NCI-H1930 (cell line): ENCODE measurements at places on chromosomes 7 and 10.

DNA sequence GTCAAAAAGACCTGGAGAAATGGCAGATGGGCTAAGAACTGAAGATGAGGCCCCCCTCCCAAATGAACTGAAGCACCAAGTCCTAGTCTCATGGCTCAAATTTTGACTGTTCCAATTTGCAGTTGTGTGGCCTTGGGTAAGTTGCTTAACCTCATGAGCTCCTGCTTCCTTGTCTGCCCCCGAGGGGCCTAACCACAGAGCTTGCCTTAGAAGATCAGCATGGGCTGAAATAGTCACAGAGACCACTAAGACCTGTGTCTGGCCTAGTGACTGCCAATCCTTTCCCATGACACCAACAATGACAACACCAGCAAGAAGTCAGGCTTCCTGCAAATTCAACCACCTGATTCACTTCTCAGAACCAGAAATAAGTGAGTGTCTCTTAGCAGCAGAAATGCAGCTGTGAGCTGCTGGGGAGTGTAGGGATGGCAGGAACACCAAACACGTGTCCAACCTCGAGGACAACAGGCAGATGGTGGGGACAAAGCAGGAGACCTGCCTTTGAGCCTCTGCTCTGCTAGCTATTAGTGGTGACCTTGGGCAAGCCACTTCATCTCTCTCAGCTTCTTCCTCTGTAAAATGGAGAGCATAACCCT lies 23.7 kb downstream of the CRHR2 start:
- DNase-seq = no peak

DNA sequence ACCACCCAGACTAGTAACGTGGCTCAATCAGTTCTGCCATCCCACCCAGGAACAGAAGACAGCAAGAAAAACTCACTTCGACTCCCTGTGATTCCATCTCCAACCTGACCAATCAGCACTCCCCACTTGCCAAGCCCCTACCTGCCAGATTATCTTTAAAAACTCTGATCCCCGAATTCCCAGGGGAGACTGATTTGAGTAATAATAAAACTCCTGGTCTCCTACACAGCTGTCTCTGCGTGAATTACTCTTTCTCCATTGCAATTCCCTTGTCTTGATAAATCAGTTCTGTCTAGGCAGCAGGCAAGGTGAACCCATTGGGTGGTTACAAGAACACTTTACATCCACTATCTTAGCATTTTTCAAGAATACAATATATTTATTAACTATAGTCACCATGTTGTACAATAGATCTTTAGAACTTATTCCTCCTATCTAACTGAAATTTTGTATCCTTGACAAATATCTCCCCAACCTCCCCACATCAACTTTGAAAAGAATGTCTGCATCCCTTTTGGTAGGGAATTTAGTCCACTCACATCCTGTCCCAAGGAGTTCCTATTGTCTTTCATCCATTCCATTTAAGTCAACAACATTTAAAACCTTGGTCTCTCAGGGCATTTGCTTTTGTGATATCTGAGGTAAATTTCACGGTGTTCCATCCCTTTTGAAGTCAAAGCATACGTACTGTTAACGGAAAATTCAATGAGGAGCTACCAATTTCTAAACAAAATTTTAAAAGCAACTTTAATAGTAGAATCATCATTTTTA lies 163.7 kb downstream of the MACC1 start:
- DNase-seq = no peak

DNA sequence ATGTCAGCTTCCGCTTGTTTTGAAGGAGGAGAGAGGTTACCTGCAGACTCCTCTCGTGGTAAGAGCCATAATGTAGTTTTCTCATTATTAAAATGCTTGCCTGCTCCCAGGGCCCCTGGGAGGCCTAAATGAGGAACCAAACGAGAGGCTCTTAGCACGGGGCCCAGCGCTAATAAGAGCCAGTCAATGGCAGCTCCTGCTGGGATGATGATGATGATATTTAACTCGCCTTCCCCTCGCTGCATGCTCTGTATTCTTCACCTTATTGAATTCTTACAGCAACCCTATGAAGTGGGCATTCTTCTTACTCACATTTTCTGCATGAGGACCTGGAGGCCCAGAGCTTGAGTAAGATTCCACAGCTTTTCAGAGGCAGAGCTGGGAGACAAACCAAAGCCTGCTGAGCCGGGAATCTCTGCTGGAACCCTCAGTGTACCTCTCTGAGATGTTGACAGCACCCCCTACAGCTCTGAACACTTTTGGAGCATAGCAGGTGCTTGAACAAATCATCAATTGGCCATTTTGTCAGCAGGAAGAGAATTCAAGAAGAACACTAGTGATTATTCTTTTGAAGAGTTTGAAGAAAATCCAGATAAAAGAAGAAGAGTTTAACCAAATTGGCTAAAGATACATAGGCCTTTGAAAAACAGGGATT lies 93.1 kb upstream of the HABP2 start:
- no peak for DNase-seq

GRCh38 chr10:71710519-71710918 lies 9.1 kb downstream of the C10orf105 start:
- no peak for DNase-seq

DNA sequence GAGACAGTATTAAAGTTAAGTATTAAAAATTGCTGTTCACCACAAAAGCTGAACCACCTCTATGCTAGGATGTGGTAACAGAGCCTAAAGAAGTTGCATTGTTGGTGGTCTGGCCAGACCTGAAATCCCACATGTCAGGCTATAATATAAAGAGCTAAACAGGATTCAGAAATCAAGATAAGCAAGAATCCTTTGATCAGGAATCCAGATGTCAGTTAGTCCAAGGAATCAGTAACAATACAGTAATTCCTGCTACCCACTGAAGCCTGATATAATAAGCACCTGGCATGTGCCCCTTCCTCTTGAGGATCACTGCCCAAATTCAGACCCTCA lies 48.9 kb downstream of the ZNF277 start:
- no peak for DNase-seq

- DNase-seq = no peak
Observed at GRCh38 chr10:14688606-14689005, 86.1 kb downstream of the FAM107B start.

- no peak for DNase-seq
Observed at GRCh38 chr7:82325416-82325815, 118.2 kb downstream of the CACNA2D1 start.

GRCh38 chr7:118734541-118734940 lies 510.0 kb downstream of the ANKRD7 start:
- DNase-seq = no peak

DNA sequence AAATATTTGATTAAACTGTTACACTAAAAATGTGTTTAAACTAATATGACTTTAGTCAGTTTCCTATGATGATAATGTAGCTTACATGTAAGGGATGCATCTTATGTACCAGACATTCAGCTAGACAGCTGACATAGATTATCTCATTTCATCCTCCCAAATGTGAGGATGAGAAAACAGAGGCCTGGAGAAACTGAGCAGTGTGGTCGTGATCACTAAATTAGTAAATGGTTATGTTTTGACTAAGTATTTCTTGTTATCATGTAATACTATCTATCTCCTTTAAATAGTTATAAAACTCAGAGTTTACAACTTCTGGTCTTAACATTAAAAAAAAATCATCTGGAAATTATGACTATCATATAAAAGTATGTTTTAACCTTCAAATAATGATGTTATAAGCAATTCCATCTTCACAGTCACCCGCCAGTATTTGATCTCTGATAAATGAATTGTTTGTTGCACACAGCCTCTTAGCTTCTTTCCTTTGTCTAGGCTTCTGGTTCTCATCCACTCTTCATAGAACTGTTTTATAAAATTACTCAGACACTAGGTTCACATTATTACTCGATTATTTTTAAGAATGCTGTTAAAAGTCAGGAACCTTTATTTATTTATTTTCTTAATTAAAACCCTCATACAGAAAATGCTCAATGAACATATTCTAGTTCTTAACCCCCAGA lies 33.6 kb upstream of the HDAC9 start:
- no peak for DNase-seq

DNA sequence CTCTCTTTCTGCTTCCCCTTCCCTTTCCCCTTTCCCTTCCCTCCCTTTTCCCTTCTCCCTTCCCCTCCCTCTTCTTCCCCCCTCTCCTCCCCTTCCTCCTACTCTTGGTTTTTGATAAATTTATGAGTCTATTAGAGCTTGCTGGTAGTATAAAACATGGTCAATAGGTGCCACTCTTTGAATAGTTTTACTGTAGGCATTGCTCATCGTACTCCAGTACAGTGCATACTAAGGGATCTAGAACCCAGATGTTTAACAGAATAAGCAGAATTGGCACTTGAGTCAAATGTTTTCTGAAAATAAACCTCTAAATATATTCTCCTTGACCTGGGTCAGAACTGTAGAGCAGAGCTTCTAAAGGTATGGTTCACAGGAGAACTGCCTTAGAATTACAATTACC lies 126.7 kb downstream of the SORCS3 start:
- no peak for DNase-seq

- no peak for DNase-seq
Observed at GRCh38 chr10:97427571-97428179, 1.7 kb downstream of the PGAM1 start.

- DNase-seq = no peak
Observed at GRCh38 chr10:75097666-75098285, 13.7 kb upstream of the SAMD8 start.

DNA sequence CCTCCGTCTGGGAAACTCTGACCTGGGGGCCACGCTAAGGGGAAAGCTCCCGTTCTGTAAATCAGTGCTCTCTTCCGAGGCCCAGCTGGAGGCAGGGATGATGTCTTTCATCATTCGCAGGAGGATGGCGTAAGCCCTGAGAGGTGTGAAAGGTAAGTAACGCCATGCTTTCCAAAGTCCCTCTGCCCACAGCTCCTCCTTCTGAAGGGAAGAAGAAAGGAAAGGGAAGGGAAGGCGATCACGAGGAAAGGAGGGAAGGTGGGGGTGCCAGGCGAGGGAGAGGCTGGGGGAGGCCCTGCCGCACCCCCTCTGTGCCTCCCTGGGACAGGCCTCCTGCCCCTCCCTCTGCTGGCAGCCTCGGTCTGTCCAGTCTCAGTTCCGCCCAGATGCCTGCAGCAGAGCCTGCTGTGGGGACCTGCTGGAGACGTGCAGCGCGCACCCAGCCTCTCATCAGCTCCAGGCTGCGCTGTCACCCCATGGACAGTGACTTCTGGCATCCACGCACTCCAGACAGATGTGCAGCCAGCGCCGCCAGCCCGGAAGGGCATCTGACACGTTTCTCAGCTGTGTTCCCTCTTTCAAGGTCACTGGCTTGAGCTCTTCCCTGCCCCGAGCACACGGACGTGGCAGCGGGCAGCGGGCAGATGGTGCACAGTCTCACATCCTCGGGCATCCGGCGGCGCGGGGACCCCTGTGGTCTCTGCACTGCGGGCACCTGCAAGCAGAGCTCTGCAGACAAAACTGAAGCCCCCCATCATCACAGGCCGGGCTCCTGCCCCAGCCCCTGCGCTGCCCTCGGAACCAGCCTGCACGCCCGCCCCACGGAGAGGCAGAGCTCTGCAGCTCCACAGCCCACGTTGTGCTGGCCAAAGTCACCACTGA lies 60.6 kb downstream of the INSIG1 start:
- DNase-seq = no peak

GRCh38 chr10:75492173-75492925 lies 60.9 kb downstream of the LRMDA start:
- DNase-seq = no peak
